ENCODE measurements at places on chromosomes 5 and 9.

DNA sequence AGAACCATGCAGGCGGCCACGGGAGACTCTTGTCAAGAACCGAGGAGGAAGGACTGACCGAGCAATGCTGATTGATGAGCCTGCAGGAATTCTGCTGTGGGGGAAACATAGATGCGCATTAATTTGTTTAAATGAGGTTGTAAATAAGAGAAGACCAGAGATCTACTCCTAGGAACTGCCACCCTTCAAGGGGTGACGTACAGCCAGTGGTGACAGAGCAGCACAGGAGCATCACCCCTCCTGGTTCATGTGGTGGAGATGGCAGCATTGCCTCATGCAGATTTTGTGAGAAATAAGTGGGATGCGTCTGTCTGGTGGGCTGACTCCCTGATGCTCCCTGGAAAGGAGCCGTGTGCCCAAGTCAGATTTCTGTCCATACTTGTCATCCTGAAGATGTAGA, 22.2 kb downstream of the SRD5A1 start:
- no peak for DNase-seq

GRCh38 chr9:2193552-2193951, 178.4 kb downstream of the SMARCA2 start:
- DNase-seq: no peak

DNA sequence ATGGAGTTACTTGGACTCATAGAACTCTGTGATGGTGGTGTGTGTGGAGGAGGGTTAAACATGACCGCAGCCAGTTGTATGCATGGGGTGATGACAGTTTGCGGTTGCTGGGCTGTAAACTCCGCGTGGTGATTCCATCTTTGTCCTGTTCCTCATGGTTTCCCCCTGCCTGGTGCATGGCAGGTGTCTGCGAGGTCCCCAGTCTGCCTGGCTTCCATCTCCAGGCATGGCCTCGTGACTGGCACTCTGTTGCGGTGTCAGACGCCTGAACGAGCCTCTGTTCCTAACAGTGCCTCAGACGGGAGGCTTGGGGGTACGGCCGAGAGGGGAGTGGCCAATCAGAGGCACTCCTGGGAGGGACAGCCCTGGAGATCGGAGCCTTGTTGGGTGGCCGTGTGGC, 33.9 kb upstream of the SH3PXD2B start:
- DNase-seq: no peak

DNA sequence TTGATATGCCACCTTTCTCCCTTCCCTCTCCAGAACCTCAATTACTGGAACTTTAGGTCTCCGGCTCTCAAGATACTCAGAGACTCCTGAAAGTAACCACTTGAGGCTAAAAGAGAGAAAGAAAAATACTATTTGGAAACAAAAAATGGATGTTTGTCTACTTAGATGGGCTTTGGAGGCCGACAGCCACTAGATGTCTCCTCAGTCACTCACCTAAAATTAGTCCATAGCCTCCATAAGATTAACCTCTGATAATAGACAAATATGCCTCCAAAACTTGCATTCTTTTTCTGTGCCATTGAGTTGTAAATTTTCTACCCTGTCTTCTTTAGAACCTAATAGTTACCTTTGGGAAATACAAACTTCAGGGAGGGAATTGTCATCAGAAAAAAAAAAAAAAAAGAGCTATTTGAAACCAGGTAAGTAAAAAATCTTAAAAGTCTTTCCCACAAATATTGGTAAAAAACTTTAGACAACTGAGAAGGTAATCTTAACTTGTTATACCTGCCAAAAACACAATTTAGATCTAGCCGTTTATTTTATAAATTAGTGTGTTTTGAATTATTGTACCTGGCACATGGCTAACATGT, 11.2 kb upstream of the PCDH1 start:
- no peak for DNase-seq

GRCh38 chr9:4174546-4175175, 125.2 kb downstream of the GLIS3 start:
- no peak for DNase-seq

GRCh38 chr5:23930985-23931384, 423.6 kb downstream of the PRDM9 start:
- no peak for DNase-seq

- DNase-seq: no peak
Observed at GRCh38 chr5:143244990-143245389, 158.5 kb downstream of the NR3C1 start.
